BE2C (cell line): ENCODE measurements at places on chromosomes 11 and 22.

DNA sequence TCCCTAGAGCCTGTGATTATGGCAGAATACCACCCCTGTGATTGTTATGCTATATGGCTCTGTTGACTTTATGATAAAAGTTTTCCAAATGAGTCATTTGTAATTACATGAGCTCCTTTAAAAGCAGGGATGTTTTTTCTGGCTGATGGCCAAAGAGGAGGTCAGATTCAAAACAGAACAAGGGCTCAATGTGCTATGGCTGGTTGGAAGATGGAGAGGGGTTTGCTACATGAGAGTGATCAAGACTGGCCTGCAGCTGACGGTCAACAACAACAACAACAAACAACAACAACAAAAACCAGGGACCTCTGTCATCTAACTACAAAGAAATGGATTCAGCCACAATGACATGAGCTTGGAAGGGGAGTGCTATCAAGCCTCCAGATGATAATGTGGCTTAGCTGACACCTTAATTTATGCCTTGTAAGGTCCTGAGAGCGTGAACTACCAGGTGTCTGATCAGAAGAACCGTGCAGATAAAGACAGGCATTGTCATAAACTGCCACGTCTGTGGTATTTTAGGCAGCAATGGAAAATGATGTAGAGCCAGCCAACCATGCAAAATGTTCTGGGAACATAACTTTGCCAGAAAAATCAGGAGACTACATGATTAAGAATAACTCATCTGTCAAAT is 47.2 kb downstream of the PIWIL3 start:
- peak; percentile 86 for DNase-seq

- no peak for DNase-seq
These were observed at the start of gene GAB2 for GRCh38 chr11:78417175-78417887. Gene GAB2, minus strand, starts transcription at chr11:78417820. Its CDS starts 100 bp downstream, at chr11:78417720.

DNA sequence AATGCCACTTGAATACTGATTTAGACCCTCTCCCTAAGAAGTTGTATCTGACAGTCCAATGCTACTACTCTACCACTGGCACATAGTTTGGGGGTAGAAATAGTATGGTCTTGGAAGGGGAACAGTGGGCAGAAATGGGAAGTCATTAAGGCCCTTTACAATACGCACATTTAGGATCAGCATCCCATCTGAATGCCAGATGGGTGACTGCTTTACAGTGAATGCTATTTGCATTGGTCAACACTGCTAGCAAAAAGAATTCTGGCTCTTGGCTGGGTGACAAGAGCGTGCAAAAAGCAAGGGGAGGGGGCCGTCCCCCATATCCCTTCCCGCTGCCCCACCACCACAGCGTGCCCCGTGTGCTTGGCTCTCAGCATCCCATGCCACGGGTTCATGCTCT is 104.7 kb upstream of the BID start:
- no peak for DNase-seq

DNA sequence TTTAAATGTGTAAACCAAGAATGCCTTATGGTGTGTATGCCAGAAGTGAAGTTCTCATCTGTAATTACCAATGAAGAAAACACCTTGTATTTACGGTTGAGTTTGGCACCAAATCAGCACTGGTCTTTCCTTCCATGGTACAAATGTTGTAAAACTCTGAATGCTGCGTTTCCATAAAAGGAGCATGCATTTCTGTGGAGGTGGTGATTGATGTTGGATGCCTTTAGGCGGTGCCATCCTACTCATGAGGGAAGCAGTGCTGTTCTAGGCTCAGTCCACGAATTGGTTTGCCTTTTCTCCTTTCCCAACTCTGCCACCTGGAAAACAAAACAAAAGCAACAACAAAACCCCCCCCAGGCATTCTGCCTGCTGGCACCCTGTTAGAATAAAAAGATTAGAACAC is 124.4 kb downstream of the TEAD1 start:
- DNase-seq = no peak

- no peak for DNase-seq
These were observed 22.8 kb downstream of the MRPL21 start for GRCh38 chr11:68880851-68881250.

DNA sequence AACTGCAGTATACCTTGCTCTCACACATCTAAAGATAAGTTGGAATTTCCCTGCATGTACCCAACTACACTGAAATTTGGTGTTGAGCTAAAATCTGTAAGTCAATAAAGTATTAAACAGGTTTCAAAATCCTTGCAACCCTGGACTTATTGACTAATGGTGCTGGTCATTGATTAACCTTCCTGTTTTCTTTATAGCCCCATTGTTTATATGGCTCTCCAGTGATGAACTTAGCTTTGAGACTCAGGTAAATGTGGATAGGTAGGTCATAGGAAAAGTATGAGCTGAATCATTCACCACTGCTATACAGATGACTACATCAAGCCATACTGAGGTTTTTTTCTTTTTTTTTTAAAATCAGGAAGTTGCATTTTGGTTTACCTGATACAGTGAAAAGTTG is 132.7 kb downstream of the FAT3 start:
- DNase-seq = no peak
